CD4-positive, alpha-beta memory T cell (primary cell): ENCODE measurements at places on chromosomes 16 and 17. TPM values are rescaled to one million over a fixed set of nuclear protein-coding genes. Genes with fewer than 3 reads are reported as not detected.

E2F4 gene
- 91.3 TPM for total RNA-seq

CSH1 gene
- total RNA-seq, result not detected

TBC1D3 gene
- total RNA-seq, result not detected

TM4SF5 gene
- not detected for total RNA-seq

GRIN2A gene
- total RNA-seq, result not detected

DNA sequence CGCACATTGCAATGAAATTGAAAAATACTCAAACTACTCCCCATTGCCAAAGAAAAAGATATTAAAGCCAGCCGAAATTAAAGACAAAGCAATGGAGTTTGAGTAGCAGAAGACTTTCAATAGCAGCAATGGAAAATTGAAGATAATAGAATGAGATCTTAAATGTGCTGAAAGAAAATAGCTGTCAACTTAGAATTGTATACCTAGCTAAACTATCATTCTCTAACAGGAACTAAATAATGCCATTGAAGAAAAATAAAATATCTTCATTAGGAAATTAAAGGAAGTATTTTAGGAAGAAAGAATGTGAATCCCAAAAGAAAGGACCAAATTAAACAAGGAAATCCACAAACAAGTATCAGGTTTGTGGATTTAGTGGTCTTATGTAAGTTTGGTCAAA is 165.6 kb downstream of the USP31 start:
- DNase-seq, result no peak

DNA sequence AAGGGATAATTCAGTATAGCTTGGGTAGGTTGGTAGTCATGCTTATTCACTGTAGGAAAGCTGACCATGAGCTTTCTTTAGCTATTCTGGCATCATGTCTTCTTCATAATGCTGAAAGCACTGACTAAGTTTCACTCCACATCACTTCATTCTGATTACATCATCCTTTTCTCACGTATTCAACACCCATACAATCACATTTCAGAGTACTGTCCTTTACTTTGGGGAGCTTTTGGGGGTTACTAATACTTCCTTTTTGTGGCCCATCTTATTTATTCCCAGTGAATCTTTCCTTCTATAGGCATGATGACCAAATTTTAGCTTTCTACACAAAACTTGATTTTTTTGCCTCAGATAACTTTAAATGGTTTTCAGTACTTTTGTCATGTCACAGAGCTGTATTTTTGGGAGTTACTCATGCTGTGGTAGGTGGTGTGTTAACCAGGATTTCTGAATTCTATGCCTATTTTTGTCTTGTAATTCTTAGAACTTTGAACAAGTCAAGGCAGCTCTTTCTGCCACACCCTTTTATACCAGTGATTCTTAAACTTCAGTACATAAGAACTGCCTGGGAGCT is 23.5 kb downstream of the TADA2A start:
- DNase-seq, result no peak

GRCh38 chr17:59234631-59235030 is 14.3 kb downstream of the GDPD1 start:
- no peak for DNase-seq

DNA sequence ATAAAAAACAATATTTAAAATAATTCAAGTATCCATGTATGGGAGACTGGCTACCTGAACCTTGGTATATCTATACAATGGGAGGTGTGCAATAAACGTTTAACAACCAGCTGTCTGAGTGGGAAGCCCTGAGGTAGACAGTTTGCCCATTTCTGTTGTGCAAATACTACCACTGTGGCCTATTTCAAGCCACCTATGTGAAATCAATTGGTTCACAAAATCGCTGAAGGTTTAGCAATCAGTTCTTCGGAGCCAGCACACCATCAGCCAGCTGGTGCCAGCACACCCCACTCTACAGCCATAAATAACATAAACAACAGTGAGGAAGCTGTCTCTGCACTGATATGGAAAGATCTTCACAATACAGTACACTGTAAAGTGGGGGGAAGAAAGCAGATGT is 46.7 kb upstream of the KDM8 start:
- no peak for DNase-seq

GRCh38 chr17:64687376-64687775 is 25.3 kb upstream of the SMURF2 start:
- DNase-seq, result no peak

DNA sequence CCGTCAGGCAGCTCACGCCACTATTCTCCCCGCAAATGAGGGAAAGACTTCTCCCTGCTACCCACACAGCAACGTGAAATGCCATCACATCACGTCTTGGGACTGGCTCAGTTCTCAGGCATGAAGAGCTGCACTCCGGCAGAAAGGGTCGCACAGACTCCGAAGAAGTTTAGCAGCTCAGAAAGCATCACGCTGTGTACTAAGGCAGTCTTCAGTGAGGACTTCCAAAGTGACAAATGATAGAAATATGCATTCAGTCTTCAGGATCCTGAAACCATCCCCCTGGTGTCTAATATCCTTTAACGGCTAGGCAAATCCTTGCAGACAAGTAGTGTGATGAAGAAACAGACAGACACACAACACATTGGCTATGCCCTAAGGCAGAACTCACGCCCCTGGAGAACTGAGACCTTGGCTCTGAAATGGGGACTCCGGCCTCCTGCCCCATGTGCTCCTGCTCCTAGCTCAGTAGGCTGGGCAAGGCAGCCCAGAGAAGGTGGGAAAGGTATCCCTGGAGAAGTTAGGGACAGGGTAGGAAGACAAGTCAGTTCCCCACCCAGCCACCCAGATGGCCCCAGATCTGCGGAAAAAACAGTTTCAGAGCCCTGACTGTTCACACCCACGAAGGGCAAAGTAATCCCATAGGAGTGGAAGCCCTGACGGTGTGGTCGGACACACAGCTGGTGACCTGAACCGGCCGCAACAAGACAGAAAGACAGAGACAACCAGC is 1.6 kb downstream of the XYLT1 start:
- DNase-seq, result no peak

DNA sequence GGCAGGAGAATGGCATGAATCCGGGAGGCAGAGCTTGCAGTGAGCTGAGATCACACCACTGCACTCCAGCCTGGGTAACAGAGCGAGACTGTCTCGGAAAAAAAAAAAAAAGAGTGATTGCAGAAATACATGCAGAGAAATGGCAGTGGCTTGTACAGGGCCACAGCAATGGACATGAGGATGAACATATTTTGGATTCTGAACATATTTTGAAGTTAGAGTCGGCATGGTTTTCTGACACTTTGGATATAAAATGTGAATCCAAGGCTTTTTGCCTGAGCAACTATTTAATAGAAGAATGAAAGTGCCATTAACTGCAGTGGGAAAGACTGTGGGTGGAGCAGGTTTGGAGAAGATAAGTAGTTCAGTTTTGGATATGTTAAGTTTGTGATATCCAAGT is 35.8 kb downstream of the CPD start:
- no peak for DNase-seq

DNA sequence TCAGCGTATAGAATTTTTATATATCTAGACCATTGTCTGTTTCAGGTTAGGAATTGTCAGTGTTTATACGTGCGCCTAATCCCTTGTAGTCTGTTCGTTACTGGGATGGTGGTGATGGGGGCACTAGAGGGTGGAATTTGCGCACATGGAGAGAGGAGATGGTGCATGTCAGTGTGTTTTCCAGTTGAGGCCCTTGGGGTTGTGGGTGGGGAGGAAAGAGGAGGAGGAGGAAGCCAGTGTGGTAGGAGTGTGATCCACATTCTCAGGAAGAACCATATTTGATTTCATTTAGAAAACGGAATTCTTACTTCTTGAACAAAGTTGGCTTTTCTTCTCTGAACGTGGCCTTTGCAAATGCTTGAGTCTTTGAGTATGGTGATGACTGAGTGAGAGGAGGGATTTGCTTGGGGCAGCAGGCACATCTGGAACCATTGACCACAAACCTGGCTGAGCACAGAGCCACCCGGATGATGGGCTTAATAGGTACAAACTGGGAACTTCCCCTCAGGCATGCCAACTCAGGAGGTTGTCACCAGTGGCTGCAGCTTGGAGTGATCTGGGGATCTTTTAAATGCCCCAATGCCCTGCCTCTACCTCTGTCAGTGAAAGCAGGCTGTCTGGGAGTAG is 98.9 kb downstream of the PRKCB start:
- no peak for DNase-seq

GRCh38 chr17:35568561-35568960 is 7.9 kb upstream of the SLFN14 start:
- DNase-seq, result no peak

DNA sequence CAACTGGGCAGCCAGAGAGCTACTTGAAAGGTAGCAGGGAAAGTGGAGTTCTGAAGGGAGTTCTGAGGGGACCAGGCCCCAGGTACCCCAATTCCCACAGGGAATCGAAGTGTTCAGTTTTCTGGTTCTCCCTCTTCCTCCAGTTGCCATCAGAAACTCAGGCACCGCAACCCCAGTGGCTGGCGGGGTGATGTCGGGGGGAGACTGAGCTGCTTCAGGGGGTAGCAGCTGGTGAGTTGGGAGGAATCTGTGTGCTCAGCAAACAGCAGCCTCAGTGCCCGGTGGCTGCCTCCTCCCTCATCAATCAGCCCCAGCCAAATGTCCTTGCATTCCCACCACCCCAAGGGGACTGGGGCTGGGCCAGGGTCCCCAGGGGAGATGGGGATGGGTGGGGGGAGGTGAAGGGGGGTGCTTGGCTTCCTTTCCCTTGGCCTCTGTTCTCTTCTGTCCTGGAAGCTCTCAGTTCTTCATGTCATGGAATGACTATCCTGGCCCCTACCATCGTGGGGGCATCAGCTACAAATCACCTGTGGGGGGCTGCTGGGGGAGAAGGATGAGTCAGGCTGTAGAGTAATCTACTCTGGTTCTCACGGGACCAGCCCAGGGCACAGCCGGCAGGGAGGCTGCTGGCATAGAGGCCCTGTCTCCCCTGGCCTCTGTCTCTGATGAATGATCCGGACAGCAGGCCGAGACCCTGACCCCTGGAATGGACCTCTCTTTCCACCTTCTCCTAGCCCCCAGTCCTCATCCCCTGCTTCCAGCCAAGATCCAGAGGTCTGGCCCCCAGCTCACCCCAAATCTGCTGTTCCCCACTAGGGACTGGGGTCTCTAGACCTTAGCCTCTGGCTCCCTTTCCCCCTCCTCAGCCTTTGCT is 2.6 kb upstream of the DNAH2 start:
- no peak for DNase-seq

DNA sequence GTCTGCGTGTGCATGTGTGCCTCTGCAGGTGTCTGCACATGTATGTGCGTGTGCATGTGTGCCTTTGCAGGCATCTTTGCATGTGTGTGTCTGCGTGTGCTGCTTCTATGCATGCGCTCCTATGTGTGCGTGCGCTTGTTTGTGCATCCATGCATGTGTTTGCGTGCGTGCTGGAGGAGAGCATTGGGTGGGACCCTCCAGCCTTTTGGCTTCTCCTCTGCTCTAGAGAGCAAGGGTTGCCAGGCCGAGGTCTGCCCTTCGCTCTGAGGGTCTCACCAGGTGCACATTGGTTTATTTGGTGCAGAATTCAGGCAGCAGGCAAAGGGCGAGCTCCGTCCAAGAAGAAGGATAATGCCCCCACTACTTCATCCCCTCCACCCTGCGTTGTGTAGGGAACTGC is 1.1 kb upstream of the RAB40B start:
- no peak for DNase-seq

- no peak for DNase-seq
These were observed 20.1 kb downstream of the CIITA start for GRCh38 chr16:10897134-10897533.

DNA sequence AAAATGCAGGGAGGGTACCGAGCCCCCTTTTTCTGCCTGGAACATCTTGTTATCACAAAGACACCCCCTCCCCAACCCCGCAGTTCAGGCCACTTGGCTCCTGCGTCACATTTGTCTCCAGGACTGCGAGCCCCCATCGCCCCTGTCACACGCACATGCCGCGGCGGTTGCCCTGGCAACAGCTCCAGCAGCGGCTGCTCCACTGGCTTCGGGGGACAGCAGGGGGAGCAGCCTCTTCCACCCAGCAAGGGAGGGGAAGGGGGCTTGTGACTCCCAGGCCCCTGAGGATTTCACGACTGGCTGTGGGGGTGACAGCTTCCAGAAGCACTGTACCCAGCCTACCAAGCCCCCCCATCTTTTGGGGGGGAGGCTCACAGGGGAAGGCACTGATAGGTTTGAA is 2.6 kb downstream of the BAIAP3 start:
- DNase-seq, result no peak

- DNase-seq, result no peak
These were observed 4.3 kb downstream of the CNTNAP1 start for GRCh38 chr17:42686520-42687128.
